Ammon's horn (tissue), 1 donor: ENCODE measurements at places on chromosomes 2 and 18.

GRCh38 chr2:41859615-41860514 is 188.0 kb upstream of the PKDCC start:
- no peak for DNase-seq

DNA sequence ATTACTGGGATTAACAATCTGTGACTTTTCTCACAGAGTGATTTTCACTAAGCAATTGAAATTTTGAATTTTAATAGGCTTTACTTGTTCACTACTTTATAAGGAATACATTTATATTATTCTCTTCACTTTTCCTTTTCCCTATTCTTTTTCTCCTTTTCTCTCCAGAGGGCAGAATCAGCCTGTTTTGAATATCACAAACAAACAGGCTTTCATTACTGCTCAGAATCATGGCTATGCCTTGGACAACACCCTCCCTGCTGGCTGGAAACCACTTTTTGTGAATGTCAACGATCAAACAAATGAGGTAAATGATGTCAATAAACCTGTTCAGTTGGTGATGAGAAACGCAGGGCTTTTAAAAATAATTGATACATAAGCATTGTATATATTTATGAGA is 35.3 kb downstream of the CPS1 start:
- peak; percentile 35 for DNase-seq

- DNase-seq = peak; percentile 50
Observed at GRCh38 chr2:197097578-197098366, 171.3 kb upstream of the PGAP1 start.

DNA sequence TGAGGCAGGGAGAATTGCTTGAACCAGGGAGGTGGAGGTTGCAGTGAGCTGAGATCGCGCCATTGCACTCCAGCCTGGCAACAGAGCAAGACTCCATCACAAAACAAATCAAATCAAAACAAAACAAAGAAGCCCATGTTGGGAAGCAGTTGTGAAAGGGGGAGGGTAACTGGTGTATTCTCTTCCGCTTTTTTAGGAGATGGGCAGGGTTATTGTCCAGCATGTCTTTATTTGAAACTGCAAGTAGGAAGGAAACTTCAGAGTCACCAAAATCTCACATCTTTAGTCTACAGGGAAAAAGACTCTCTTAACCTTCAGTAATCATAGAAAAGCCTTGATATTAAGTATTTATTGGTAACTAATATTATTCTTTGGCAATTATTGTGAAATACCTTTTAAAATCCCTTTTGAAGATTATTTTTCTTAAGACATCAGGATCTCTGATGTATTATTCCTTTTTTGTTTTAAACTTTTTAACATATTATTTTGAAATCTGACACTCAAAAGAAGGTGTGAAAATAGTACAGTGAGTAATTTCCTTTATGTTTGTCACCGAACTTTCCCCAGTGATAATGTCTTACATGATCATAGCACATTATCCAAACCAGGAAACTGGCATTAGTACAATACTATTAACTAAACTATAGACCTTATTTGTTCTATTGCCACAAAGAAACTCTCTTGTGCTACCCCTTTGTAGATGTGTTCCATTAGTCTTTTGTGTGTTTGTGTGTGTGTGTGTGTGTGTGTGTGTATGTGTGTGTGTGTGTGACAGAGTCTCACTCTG is 84.3 kb upstream of the LTBP1 start:
- DNase-seq = no peak

GRCh38 chr2:230687498-230687897 is 25.1 kb upstream of the CAB39 start:
- DNase-seq = no peak

GRCh38 chr2:43305517-43305916 is 79.1 kb upstream of the ZFP36L2 start:
- peak; percentile 58 for DNase-seq

DNA sequence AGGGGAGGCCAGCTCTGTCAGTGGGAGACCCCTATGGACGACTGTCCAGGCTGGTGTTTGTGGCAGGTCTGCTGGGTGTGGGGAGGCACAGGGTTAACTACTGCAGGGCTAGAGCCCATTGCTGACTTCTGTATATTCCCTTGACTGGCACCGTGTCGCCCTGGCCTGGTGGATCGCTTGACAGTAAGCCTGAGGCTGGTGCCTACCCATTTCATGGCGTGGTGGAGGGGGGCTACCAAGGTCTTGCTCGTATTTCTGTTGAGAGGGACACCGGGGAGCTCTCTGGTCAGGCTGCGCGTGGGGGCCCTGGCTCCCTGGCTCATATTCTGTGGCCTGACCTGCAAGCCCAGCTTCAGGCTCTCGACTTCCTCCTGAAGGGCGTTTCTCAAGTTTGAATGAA is 119.7 kb downstream of the ACOXL start:
- no peak for DNase-seq

- DNase-seq = peak; percentile 92
Observed at GRCh38 chr2:26330114-26330549, 15.8 kb upstream of the SELENOI start.

DNA sequence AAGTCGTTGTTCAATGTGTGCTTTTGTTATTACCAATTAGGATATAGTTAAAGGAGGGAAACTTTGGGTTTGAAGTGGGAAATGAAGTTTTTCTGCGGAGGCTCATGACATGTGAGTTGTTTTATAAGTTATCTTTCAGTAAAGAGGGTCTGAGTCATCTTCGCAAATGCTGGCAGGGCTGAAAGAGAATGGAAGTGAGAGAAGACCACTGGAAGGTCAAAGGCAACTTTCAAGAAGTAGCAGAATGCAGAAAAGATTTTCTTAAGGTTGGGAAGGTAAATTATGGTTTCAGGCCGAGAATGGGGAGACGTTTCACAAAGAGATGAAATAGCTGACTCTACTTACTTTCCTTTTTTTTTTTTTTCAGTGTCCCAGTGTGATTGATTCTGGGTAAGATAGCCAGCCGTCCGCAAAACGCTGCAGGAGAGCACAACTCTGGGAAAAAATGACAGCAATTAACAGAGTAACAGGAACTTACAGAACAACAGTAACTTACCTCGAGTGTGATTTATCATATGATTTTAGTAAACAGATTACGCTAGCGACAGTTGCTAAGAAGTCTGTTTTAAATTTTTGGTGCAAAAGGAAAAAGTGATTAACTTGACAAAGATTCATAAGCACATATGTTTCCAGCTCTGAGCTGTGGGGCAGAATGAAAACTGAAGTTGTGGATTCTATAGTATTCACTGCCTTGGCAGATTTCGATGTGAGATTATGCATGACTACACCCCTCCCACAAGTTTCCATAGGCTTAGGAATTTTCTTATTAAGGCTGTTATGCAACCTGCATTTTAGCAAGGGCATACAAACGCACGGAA is 46.8 kb upstream of the ACTR3 start:
- no peak for DNase-seq

GRCh38 chr2:32918774-32919173 is 28.0 kb upstream of the LTBP1 start:
- DNase-seq = no peak

DNA sequence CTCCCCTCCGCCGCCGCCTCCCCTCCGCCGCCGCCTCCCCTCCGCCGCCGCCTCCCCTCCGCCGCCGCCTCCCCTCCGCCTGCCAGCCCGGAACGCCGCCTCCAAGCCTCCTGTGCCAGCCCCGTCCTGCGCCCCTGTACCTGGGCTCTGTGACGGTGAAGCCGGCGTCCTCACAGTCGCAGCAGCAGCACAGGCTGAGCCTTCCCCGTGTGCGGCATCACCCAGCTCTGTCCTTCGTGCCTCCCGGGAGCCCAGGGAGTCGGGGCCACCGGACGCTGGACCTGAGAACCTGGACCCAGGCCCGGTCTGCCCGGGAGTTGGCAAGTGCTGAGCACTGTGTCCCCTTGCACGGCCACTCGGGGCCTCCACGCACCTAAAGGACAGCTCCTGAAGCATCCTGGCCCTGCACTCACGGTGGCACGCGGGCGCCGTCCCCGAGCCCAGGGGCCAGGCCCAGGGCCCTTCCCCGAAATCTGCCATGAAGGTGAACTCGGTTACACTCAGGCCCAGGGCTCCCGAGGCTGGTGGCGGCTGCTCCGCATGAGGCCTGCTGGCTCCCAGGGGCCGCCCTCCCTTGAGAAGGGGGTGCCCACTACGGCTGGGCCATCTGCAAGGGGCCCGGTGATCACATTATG is 32.9 kb downstream of the RTP5 start:
- DNase-seq = no peak

- DNase-seq = no peak
Observed at GRCh38 chr2:25043241-25043867, 1.5 kb downstream of the EFR3B start.

DNA sequence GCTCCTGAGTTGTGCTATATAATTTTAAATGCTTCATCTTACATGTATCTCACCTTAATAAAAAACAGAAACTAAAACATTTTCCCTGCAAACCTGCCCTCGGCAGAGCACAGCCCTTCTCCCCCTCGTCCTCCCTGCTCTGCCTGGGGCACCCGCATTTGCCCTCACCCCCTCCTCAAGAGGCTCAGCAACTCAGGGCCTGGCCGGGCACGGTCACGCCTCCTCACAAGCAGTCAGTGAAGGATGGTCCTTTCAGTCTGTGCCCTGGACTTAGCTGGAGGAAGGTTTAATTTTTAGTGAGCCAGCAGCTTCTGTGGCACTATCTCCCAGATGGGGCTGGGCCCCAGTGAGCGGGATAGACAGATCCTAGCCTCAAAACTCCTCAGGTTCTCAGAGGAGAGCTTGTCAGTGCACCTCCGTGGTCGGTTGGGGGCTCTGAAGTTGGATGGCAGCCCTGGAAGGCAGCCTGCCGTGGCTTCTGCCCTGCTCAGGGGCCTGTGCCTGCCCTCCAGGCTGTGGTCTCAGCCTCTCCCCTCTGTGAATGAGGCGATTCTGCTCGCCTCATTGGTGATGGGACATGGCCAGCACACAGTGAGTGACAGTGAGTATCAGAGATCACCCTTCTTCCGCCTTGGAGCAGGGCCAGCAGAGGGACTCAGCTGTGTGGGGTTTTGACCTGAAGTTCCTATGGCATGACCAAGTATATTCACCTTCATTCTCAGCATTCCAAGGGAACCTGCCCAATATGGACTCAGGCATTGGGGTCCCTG is 56.3 kb upstream of the AFF3 start:
- DNase-seq = no peak

DNA sequence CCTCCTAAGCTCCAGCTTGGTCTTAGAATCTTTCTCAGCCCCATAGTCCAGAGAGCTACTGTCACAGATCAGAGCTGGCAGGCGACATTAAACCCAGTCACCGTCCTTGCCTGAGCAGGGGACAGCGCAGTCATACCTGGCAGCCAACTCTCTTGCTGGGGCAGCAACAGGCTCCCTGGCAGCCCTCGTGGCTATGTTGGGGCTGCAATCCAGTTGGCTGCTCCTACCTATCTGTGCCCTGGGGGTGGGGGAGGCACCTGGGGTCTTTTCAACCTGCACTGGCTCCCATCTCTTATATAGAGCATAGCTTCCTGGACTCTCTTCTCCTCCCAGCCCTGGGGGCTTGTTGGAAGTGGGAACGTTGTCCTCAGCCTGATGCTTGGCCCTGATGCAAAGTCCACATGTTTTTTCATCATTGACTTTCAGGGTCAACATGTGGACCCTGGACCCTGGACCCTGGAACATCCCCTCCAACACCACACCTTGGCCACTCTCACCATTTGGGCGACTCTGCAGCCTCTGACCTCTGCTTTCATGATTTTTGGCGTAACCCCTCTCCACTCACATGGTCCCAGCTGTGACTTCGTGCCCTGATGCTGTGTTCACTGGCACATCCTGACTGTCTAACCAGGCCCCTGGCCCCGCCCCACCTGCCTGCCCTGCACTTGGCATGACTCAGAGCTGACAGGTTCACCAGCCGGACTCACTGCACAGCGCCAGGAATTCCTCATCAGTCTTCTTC is 45.6 kb downstream of the ATOH8 start:
- DNase-seq = no peak

- DNase-seq = no peak
Observed at GRCh38 chr2:157287160-157287559, 29.7 kb downstream of the GALNT5 start.

DNA sequence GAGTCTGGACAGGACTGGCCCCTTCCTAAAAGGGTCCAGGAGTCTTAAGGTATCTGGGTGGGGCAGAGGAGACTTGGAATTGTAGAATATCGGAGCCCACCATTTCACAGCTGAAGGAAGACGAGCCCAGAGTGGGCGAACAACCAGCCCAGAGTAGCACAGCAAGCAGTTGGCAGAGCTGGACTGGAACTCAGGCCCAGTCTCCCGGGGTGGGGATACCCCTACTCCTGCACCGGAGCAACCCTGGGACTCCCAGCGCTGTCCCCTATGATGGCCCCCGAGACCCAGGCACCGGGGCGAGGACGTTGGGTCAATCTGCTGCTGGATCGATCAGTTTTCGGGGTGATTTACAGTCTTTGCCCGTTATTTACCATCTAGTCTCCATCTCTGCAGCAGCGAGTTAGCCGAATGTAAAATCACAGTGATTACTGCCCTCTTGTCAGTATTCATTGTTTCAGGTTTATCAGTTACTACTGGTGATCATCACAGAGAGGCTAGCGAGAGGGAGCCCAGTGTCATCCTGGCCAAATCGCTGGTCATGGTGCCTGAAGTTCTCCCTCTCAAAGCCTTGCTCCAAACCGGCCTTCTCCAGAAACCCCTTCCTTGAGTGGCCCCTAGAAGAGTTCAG is 75.3 kb downstream of the SMAD7 start:
- DNase-seq = no peak

DNA sequence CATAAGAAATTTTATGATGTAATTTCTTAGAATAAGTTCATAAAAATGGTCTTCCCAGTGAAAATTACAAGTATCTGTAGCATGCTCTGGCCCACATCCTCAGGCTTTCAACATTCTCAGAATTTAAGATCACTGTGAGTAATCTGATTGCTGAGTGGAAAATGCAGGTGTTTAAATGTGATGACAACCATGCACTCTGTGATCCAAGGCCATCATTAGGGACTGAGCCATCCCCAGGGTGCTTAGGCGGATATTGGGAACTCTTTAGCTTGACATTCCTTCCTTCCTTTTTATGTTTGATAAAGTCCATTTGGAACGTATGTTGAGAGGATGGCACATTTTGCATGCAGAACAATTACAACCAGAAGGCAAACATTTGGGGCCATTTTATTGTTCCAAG is 95.5 kb downstream of the ARL4C start:
- no peak for DNase-seq

GRCh38 chr18:31553800-31554199 is 37.9 kb upstream of the TTR start:
- DNase-seq = no peak

DNA sequence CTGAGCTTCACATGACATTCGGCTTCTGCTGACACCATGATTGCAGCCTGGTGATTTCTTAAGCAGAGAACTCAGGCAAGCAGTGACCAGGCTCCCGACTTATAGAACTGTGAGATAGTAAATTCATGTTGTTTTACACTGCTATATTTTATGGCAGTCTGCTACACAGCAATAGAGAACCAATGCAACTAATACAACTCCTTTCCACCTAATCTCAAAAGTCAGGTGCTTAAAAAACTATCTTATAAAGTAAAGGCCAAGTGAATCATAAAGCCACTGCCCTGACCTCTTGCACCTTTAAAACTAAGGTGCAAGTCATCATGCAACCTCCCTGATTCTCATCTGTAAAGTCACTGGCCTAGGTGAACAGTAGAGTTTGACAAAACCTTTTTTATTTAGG is 95.3 kb upstream of the GLS start:
- DNase-seq = no peak

- no peak for DNase-seq
Observed at GRCh38 chr2:38862476-38862875, 13.3 kb downstream of the DHX57 start.
